GM18507 (cell line): ENCODE measurements at places on chromosomes 3 and 15.
A peak's percentile ranks its signal among the peaks of the same experiment; 100 is the strongest.

DNA sequence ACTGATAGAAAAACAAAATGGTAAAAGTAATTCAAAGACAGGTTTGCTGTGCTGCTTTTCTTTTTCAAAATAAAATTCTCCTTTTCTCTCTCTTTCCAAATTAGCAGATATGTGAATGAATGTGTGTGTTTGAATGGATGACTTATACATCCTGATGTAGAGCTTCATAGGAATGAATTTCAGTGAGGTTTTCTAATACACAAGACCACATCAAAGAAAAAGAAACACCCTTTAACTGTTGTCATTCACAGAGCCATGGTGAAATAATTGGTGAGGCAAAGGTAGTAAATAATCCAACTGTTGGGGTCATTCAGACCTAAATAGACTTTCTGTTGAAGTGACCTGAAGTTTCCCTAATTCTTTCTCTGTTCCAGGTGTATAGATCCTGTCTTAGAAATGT, 139.1 kb upstream of the ZPLD1 start:
- no peak for DNase-seq

- peak; percentile 65 for DNase-seq
Measured at GRCh38 chr3:52310861-52311575, 5.1 kb upstream of the DNAH1 start.

- DNase-seq = no peak
Measured at GRCh38 chr15:91966194-91966552, 112.7 kb downstream of the SLCO3A1 start.

- DNase-seq = no peak
Measured at GRCh38 chr15:53808058-53808706, 48.7 kb upstream of the WDR72 start.

DNA sequence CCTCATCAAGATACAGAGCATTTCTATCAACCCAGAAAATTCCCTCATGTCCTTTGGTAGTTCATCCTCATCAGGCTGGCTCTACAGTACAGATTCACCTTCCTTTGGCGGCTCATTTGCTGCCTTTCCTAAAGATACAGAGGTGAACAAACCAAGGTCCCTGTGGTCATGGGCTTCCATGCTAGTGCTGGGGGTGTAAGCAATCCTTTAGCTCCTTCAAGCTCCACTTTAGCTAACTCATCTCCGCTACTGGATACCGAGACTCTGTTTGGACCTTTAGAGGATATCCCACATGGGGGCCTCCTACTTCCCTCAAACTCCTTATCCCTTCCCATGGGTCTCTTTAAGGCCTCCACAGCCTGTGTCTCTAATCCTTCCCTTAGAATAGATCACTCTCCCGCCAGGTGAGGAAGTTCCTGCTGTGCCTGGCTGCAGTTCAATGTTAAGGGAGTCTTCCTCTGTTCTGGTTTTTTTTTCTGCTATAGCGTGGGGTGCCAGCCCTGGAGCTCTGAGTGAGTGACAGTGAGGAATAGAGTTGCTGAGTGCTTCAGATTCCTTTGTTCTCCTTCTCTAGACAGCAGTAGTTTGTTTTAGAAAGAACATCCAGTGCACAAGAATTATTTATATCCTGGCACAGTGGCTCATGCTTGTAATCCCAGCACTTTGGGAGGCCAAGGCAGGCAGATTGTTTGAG, 30.7 kb downstream of the CLEC3B start:
- no peak for DNase-seq

- no peak for DNase-seq
Measured at GRCh38 chr3:157176934-157177333, 17.0 kb upstream of the CCNL1 start.

GRCh38 chr15:94970802-94971201, 739.4 kb downstream of the MCTP2 start:
- no peak for DNase-seq

- no peak for DNase-seq
Measured at GRCh38 chr3:31219131-31219843, 313.4 kb upstream of the STT3B start.

DNA sequence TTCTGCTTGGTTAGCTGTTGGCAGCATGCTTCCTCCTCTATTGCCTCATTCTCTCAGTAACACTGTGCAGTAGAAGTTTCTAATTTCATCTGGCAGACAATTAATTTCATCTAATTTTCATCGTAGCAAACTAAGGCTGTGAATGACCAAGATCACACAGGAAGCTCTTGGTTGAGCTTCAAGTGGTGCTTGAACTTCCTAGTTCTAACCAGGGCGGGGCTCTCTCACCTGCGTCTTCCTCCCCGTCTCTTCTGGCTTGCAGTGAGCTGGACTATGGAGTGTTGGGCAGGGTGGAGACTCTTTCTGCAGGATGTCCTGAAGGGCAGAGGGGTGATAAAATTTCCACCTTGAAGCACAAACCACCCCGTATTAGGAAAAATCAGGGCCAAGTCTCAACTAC, 2.0 kb upstream of the IL16 start:
- no peak for DNase-seq

- DNase-seq = no peak
Measured at GRCh38 chr15:47678040-47678439, 39.3 kb upstream of the SEMA6D start.

- DNase-seq = no peak
Measured at GRCh38 chr15:100926258-100926657, 7.1 kb downstream of the LRRK1 start.

- no peak for DNase-seq
Measured at GRCh38 chr15:82831894-82832600, 22.6 kb downstream of the WHAMM start.
